COLO829 (cell line): ENCODE measurements at places on chromosomes 6 and 20.

GRCh38 chr6:6614096-6614982 lies 25.8 kb downstream of the LY86 start:
- DNase-seq = no peak

GRCh38 chr6:11389977-11390376 lies 147.6 kb upstream of the TMEM170B start:
- no peak for DNase-seq

DNA sequence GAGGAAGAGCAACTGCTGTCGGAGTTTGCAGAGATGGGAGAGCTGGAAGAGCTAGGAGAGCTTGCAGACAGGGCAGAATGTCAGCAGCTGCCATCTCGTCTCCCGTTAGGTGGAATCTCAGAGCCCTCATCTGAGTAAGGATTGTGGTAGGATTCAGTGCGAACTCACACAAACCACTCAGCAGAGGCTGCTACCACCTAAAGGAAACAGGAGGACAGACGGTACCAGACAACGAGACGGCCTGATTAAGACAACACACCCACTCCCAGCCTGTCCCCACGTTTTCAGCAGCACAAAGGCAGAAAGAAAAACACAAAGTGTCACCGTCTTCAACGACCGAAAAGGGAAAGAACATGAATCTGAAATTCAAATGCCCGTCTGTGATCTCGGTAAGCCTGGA lies 4.1 kb downstream of the LEMD2 start:
- no peak for DNase-seq

GRCh38 chr6:144951730-144952437 lies 666.7 kb downstream of the UTRN start:
- DNase-seq = no peak

GRCh38 chr6:162471842-162472241 lies 255.7 kb downstream of the PRKN start:
- DNase-seq = no peak

DNA sequence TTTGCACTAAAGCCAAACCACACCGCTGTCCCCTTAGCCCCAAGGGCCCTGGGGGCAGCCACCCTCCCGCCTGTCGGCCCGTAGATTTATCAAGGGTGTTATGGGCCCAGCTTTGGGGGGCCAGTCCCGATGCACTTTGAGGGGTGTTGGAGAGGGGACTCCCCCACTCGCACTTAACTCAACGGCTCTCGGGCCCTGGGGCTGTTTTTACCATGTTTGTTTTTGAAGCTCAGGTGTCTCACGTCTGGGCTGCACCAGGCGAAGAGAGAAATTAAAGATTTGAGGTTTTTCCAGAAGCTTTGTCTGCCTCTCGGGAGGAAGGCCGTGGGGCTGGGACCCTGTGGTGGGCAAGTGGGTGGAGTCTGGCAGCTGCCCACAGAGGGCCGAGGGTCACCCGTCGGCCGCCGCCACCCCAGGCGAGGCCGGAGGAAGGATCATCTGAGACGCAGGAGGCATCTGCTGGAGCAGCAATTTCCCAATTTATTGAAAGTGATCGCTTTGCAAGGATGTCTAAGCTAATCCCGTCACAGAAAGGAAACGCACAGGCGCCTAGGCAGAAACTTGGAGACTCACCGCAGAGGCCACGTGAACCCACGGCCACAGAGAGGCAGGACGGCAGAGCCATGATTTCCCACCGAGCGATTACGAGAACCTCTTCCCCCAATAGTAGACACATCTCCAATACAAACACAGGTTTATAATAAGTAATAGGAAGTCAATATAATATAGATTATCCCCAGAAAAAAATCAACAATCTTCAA lies 3.8 kb downstream of the SLC2A4RG start:
- DNase-seq = no peak
